ENCODE measurements at places on chromosomes 13 and 19.

- peak; percentile 87 for DNase-seq
Observed at GRCh38 chr13:19957320-19958154, 990 bp upstream of the ZMYM2 start.

DNA sequence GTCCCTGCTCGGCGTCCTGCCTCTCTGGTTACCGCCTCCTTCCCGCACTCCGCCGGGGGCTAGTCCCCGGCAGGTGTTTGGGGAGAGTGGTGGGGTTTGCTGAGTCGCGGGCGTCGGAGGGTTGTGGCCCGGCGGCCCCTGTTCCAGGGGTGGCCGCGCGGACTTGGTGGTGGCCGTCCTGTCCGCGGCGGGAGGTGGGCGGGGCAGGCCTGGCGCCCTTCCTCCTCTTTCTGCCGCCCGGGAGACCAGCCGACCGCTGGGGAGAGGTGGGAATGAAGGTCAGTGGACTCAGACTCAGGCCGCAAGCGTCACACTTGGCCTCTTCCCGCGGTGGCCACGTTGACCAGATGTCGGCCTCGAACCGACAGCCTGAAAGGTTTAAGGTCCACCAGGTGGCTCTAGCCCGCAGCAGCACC lies 61.8 kb downstream of the ZNF723 start:
- no peak for DNase-seq

GRCh38 chr19:11375143-11375948 lies 880 bp downstream of the SWSAP1 start:
- DNase-seq = peak; percentile 74

DNA sequence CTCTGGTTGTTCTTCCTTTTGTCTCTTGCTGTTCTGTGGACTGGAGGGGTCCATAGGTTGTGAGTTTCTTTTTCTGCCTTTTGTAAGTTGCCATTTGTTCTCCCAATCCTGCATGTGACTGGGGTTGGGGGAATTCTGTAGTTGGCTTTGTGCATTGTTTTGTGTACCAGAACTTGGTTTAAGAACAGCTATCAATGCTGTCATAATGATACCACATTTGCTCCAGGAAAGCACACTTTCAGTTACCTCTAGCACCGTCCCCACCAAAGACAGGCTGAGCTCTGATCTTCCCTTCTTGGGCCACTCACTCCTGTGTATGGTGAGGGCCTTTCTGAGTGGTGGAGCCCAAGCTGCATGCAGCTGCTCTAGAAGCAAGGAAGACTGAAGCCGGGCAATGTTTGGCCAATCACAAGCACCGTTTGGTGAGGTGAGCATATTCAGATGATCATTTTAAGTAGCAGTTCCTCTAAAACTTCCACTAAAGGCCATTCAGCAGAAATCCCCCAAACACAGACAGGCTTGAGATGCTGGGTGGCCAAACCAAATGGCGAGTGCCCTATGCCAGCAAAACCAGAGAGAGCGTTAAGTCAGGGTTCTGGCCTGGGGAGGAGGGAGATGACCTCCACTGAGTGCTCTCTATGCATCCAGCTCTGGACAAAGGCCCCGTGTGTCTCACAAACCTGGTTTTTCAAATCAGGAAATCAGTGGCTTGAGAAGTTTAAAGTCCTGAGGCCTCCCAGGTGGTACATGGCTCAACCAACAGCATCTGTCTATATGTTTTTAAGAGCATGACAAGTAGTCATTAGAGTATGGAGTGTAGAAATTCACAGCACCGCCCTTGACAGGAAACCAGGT lies 120.7 kb upstream of the SPATA13 start:
- no peak for DNase-seq

DNA sequence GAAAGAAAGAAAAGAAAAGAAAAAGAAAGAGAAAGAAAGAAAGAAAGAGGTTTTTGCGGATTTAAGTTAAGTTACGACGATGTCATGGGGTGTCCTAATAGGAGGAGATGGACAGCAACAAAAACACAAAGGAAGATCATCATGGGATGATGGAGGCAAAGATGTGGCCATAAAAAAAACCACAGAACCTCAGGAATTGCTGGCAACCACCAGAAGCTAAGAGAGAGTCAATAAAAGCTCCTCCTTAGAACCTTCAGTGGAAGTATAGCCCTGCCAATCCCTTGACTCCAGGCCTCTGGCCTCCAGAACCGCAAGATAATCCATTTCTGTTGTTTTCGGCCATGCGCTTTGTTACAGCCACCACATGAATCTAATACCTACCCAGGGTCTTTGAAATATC lies 11.5 kb downstream of the PLEKHA4 start:
- DNase-seq = no peak

- no peak for DNase-seq
Observed at GRCh38 chr13:41107584-41108014, 25.0 kb downstream of the KBTBD6 start.

DNA sequence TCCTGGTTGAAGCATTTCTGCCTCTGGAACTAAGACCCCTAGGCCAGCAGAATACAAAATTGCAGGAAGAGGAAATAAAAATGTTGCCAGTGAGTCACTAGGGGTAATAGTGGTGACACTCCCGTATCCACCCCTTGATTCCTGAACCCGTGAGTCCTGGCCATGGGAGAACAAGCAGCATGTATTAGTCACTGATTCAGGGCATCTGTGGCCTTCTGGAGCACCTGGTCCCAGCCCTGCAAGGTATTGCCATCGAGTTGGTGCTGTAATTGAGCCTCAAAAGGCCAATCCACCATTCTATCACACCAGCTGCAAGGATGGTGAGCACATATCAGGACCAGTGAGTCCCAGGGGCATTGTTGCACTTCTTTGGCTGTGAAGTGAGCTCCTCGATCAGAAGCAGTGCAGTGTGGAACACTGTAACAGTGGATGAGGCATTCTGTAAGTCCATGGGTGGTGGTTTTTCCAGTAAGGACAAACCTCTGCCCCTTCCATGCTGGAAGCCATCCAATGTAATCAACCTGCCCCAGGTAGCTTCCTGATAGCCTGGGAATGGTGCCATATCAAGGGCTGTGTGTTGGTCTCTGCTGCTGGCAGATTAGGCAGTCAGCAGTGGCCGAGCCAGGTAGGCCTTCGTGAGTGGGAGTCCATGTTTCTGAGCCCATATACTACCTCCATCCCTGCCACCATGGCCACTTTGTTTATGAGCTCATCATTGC lies 39.6 kb downstream of the C1QTNF9 start:
- no peak for DNase-seq

DNA sequence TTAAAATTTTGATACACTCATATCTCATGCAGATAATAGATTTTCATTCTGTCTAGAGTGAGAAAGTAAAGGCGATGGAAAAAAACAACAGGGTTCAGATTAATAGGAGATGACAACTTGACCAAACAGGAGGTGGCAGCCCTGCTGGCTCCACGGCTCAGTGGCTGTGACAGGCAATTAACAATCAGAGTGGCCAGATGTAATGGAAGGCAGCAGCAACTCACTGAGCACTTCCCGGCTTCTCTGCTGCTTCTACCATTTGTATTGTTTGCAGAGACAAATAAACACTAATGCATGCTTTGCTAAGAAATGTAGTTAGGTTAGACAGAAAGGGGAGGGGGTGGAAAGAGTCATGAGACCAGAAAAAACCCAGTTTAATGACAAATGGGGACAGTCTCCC lies 473.0 kb upstream of the SLC10A2 start:
- DNase-seq = no peak

GRCh38 chr19:53965091-53965490 lies 2.4 kb downstream of the CACNG8 start:
- DNase-seq = no peak

DNA sequence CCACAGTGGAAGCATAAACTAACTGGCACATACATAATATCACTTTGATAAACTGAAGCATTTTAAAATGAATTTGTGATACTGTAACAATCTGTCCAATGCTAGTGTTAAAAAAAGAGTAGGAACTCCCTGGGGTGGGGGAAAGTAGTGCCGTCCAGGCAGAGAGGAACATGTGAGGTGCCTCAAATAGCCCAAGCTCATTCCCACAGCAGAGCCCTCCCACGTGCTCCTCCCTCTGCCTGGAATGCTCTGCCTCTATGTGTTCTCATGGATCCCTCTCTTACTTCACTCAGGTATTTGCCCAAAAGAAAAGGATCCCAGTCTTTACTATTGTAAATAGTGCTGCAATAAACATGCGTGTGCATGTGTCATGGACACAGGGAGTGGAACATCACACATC lies 188.1 kb downstream of the NHLRC3 start:
- DNase-seq = no peak

DNA sequence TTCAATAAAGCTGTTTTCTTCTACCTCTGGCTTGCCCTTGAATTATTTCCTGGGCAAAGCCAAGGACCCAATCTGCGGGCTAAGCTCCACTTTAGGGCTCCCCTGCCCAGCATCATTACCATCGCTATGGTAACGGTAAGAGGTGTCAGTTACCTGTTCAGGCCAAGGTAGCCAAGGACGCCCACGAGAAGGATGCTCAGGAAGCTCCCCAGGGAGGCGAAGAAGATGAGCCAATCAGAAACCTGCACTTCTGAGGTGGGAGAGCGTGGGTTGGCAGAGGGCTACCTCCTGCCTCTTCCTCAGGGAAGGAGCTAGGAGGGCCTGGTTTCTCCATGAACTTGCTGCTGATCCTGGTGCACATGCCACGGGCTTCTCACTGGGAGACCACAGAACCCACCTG lies 24.7 kb downstream of the IL12RB1 start:
- no peak for DNase-seq

GRCh38 chr13:99432609-99433542 lies 68.4 kb upstream of the TM9SF2 start:
- DNase-seq = peak; percentile 88

DNA sequence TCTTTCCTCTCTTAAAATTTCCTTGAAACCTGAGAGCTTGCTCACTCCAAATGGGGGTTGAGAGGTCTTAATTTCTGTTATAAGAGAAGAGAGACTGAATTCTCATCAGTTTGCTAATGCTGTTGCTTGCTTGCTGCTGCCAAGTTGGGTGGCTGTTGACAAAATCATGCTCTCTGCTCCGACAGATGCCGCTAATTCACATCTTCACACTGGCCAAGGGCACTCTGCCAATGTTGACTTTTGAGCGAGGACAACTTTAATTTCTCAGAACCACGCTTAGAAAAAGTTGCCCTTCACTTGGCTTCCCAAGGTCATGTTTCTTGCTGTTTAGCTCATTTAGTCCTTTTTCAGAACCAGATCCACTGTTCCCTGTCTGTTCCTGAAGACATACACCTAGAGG lies 402.9 kb downstream of the HS6ST3 start:
- no peak for DNase-seq

GRCh38 chr13:108326309-108326708 lies 56.8 kb downstream of the TNFSF13B start:
- no peak for DNase-seq

GRCh38 chr13:93660391-93661063 lies 433.9 kb downstream of the GPC6 start:
- DNase-seq = no peak

DNA sequence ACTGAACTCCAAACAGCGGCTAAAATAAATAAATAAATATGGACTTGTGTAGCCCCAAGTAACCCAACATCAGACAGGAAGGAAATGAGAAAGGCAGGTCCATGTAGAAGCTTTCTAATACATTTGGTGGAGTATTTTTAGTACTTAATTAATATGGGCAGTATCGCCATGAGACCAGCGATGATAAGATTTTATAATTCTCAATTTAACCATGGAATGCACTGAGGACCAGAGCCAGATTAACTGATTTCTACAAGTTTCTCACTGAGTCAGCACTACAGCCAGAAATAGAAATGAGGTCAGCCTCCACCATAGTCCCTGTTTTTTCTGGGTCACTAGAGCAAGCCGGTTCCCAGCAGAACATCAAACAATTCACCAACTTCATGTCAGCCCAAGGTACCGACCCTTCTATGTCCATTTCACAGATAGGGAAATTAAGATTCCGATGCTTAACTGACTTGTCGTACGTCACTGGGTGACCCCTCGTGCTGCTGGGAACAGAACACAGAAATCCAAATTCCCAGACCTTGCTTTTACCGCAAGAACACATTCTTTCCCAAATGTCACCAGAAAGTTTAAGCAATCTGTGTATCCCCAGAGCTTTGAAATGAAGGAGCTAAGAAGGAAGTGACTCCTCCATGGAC lies 90.4 kb downstream of the COL4A1 start:
- DNase-seq = no peak

DNA sequence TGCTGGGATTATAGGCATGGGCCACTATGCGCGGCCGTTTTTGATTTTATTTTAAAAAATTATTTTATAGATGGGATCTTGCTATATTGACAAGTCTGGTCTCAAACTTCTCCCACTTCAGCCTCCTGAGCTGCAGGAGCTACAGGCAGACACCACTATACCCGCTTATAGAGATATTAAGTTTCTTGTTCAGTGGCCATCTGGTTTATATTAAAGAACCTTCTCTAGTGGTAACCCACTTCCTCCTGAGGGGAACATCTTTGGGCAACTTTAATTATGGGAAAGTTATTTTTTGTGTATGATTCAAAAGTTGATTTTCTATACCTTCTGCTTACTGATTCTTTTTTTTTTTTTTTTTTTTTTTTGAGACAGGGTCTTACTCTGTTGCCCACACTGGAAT lies 172.7 kb downstream of the KLF5 start:
- DNase-seq = no peak

- DNase-seq = no peak
Observed at GRCh38 chr13:32142956-32143375, 111.4 kb downstream of the FRY start.

DNA sequence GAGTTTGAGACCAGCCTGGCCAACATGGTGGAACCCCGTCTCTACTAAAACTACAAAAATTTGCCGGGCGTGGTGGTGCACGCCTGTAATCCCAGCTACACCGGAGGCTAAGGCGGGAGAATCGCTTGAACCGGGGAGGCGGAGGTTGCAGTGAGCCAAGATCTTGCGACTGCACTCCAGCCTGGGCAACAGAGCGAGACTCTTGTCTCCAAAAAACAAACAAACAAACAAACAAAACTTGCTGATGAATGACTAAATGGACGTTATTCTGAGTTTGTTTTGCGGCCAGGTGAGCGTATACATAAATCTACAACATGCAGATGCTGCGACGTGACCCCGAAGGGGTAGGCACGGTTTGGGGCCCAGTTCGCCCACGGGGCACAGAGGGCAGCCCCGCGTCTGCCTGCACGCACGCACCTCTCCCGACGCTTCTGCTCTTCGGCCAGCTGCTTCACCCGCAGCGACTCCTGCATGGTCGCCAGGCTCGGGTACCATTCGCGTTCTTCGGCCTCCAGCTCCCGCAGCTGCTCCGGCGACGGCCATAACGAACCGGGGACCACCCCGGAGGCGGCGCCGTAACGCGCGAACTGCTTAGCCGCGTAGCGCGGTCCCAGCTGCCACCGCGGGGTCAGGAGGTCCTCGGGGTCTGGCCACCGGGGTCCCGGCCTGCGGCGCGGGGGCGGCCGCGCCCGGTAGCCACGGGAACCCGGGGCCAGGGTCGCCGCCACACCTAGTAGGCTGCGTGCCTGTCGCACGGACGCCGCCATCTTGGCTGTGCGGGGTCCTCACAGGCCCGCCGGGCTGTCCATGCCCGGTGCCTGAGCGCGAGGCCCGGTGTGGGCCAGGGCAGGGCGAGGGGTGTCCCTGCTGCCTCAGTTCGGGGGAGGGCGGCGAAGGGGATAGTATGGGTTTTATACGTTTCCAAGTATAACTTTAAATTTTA lies at the start of gene GADD45GIP1:
TSS of gene GADD45GIP1 (minus strand) at position 778 of the 943 bp plus-strand sequence. CDS start at position 767, 11 bp downstream.
- DNase-seq = peak; percentile 92
